ENCODE measurements at places on chromosomes 1 and 21.
A peak's percentile ranks its signal among the peaks of the same experiment; 100 is the strongest.

GRCh38 chr21:41258617-41259016, 58.0 kb upstream of the FAM3B start:
- no peak for DNase-seq

- DNase-seq: no peak
Measured at GRCh38 chr1:213419401-213420030, 368.5 kb downstream of the RPS6KC1 start.

DNA sequence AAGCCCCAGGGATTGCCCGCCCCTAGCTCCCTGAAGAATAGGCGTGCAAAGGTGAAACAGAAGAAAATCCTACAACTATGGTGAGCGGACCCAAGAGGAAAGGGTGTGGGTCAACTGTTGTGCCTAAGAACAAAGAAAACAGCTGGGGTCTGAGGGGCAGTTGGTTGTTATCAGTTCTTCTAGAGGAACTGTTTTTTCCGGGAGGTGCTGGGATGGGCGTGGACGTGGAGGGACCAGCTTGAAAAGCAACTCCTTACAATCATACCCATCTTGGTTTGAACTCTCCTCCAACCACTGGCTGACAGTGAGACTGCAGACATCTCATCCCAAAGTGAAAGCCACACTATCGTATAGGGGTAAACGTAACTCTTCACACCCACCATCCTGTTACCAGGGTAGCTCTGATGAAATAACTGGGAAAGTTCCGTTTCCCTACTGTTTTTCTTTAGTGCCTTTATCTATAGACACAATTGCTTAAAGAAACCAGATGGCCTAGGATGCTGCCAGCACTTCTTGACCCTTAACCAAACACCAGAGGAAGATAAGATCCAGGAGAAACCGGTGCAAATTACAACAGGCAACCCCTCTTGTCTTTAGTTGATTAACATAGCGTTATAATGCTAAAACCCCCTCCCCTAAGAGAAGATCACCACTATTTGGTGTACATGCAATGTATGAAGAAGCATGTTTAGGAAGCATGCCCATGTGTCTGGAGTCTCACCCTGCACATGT, 25.6 kb upstream of the FAM89A start:
- DNase-seq: no peak

- no peak for DNase-seq
Measured at GRCh38 chr1:109296782-109297181, 10.0 kb downstream of the MYBPHL start.

DNA sequence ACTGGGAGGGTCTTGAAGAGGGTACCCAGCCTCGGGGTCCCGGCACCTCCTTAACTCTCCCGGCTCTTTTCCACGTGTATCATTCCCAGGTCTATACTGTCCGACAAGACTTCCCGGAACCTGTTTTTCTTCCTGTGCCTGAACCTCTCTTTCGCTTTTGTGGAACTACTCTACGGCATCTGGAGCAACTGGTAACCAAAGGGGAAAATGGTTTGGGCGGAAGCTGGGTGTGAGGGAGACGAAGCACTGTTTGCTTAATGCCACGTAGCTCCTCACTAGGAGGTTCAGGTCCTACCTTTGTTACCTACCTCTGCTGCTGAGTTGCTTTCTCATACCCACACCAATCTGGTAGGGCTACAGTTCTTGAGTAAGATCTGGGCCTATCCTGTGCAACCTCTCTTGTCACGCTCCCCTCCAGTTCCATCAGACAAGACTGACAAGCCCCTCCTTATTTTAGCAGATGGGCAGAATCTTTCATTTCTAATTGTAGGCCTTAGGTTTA, 642 bp downstream of the SLC30A7 start:
- DNase-seq: peak; percentile 79

- DNase-seq: no peak
Measured at GRCh38 chr1:206900149-206900548, 2.9 kb downstream of the IL24 start.

- peak; percentile 92 for DNase-seq
Measured at GRCh38 chr1:198620951-198621824, 17.7 kb upstream of the PTPRC start.

GRCh38 chr21:28179136-28179535, 813.5 kb downstream of the LTN1 start:
- no peak for DNase-seq

DNA sequence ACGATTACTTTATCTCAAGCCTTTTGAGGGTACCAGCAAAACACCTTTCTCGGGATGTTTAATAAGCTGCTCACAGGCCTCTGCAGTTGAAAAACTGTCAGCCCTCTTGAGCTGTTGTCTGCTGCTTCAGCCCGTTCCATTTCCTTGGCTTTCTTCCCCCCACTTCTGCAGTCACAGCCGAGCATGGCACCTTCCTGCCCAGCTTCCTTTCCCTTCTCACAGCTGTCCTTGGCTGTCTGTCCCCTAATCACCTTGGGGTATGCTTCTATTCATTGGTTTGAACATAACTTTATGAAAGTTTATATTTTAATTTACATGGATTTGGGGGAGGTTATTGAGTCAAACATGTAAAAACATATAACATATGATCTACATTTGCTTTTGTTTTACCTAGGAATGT, 6.9 kb upstream of the PROX1 start:
- no peak for DNase-seq

DNA sequence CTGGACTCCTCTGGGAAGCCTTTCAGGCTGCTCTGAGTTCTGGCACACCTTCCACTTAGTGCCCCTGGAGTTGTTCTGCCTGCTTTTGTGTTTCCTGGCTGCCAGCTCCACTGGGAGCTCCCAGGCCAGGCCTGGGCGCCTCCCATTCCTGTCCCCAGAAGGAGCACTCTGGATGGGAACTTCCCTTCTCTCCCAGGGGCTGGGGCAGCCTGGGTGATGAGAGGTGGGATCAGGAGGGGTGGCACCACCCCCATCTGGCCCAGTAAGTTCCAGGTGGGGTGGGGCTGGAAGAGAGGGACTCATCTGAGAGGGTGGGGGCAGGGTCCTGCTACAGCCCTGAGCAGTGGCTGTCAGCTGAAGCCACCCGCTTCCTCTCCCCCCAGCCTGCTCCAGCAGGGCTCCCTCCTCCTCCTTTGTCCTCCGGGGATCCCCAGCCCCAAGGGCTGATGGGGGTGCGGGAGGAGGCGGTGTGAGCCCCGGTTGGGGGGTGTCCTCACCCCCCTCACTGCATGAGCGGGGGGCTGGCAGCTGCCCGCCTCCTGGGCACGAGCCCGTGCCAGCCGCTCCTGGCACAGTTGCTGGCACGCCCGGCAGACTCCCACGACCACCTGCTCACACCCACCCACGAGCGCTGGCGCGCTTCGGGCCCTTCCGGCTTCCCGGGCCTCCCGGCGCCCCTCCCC, 4.7 kb downstream of the FOXO6 start:
- DNase-seq: peak; percentile 63

- no peak for DNase-seq
Measured at GRCh38 chr1:177183836-177184235, 13.1 kb downstream of the BRINP2 start.

DNA sequence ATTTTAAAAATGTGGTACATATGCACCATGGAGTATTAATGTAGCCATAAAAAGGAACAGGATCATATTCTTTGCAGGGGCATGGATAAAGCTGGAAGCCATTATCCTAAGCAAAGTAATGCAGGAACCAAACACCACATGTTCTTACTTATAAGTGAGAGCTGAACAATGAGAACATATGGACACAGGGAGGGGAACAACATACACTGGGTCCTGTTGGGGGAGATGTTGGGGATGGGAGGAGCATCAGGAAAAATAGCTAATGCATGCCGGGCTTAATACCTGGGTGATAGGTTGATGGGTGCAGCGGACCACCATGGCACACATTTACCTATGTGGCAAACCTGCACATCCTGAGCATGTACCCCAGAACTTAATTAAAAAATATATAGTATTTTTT, 352.5 kb upstream of the KAZN start:
- no peak for DNase-seq

DNA sequence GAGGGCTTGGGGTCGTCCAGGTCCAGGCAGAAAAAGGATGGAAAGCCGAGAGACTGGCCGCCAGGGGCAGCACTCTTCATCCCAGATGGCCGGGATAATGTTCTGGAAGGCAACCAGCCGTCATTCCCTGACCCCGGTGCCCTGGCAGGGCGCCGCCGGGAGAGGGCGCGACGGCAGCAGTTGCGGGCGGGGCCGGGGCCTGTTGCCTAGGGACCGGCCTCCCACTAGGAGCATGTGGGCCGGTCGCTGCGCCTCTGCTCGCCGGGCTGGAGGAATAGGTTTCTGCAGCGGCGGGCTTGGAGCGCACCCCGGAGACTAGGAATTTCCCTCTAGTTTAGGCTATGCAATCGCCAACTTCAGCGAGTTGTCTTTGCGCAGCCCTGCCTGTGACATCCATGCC, 11.0 kb downstream of the DMRTB1 start:
- DNase-seq: no peak

- no peak for DNase-seq
Measured at GRCh38 chr1:185393815-185394214, 76.8 kb upstream of the IVNS1ABP start.

DNA sequence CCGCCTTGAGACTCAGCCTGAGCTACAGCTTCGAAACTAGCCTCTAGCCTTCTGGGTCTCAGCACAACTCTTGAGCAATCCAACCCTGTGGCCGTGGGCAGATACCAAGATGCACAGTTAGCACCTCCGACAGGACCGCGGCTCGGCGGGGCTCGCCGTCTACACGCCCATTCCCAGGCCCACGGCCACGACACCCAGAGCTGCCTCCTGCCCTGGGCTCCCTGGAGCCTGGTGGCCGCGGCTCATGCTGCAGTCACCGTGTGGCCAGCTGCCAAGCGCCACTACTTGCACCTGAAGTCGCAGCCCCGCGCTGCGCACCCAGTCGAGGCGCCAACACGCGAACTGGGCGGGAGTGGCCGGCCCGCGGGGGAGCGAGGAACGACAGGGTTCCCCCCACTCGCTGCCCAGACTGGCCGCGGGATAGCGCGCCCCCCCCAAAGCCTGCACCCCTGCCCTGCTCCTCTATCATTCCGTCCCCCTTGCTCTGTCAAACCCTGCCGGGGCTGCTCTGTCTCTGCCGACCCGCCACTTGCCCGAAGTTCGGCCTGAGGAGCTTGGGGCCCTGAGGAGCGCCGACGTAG, 729 bp upstream of the CDCA8 start:
- DNase-seq: no peak

All from B cell (primary cell).